ENCODE measurements at places on chromosomes 4 and X.

GRCh38 chr4:13542577-13543031 lies 1.7 kb downstream of the NKX3-2 start:
- DNase-seq, result no peak

DNA sequence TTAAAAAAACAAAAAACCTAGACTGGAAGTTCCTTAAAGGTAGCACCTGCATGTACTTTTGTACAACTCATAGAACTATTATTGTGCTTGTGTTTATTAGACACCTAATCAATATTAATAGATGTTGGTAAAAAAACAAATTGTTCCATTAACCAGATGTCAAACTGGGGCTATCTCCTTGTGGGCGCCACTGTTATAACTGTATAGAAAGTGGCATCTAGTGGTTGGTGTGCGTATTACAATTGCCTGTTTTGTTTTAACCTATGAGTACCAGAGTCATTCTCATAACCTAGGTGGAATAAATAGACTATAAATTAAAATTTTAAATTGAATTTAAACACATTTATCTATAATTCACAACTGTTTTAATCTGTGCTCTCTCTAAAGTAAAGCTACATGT lies 97.4 kb downstream of the COL4A5 start:
- DNase-seq, result peak; percentile 47

DNA sequence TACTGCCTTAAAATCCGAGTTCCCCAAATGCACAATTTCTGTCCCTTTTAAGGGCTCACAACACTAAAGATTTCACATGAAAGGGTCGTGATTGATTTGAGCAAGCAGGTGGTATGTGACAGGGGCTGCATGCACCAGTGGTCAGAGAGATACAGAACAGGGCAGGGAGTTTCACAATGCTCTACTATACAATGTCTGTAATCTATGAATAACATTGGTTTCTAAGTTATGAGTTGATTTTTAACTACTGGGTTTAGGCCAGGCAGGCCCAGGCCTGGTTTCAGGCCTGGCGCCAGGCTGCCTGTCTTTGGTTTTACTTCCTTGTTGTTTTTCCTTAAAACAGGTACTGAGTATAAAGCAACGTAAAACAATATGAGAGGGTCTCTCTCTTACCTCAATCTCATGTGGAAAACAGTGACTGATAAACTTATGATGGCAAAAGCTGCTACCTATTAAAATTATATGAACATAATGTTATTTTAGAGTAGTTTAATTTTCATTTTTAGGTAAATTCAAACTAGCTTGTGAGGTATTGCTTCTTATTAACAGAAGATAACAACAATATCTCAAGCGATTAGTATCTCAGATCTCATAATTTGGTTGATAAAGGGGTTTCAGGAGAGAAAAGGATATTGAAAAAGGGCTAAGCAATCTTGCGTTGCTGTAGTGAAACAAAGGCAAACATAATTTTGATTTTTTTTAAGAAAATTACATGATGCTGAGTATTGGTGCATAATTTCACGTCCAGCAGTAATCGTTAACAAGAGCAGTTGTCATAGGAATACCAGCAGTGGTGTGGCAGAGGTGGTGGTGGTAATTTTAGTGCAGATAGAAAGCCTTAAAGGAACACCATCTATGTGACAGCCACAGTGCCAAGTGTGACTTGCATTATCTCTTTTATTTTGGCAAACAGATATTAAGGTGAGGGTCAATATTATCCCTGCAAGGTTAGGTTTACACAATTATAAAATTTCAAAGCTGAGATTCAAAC lies 944.4 kb upstream of the GRID2 start:
- DNase-seq, result peak; percentile 82

GRCh38 chr4:25702848-25703247 lies 47.2 kb downstream of the SLC34A2 start:
- DNase-seq, result peak; percentile 83

GRCh38 chr4:102554482-102554881 lies 53.3 kb downstream of the NFKB1 start:
- DNase-seq, result peak; percentile 77

DNA sequence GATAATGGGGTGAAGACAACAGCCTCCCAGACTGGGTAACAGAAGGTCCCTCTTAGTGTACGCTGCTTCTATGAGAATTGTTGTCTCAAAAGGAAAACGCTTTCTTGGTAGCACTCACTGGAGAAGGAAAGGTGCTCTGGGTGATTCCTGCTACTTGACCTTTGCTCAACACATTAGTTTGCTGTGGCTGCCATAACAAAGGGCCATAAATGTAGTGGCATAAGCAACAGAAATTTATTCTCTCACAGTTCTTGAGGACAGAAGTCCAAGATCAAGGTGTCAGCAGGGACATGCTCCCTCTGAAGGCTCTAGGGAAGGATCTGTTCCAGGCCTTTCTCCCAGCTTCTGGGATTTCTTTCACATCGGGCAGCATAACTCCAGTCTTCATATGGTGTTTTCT lies 19.0 kb downstream of the HCCS start:
- DNase-seq, result no peak

DNA sequence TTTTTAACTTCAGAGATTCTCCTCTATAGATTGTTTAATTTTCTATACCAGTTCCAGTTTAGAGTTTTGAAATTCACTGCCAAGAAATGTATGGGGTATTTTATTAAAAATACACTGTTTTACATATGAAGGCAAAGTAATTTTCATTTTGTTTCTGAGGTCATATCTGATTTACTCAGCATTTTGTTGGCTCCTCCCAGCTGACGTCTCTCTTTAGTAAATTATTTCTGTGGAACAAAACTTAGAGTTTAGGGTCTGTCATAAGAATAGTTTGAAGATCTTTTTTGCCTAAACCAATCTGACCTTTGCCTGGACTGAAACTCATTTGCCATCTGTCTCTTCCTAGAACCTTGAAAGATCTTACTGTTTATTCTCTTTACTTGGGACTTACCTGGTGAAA lies 16.9 kb downstream of the FNIP2 start:
- no peak for DNase-seq

DNA sequence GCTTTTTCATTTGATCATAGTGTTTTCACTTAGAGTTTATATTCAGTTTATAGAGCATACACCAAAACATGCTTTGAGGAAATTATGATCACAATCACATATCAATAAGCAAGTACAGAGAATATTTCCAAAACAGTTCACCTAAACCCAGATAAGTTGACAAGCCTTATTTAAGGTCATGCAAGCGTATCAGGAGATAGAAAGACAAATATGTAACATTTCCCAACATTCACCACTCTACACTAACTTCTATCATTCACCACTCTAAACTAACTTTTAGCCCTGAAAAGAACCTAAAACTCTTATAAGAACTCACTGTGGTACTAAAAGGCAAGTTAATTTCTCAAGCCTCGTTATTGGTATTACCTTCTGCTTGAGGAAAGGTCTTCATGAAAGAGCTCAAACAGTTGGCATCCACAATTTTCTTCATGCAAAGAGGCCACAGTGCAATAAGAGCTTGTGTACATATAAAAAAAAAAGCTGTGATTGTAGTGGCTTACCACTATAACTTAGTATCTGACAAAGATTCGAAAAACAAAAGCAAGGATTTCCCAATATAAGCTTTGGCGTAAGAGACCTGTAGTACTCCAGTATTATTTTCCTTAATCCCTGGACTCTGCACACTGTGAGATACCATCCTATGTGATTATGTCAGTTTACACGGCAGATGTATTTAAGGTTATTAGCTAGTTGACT lies 903.3 kb downstream of the STIM2 start:
- DNase-seq, result no peak

DNA sequence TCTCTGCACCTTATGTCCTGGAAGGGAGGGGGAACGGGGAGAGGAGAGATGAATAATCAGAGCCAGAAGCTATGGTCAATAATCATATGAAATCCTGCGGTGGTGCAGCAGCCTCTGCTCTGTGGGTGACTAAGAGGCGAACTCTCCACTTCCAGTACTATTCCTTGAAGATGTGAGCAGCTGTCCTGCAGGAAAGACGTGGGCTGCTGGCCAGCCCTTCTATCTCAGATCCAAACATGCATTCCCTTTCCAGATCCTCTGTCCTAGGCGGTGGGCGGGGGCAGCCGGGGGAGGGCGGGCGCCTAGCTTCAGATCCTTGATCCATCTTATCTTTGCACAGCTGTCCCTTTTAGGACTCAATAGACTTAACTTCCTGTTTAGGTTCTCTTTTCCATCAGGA lies 34.5 kb downstream of the SPINK2 start:
- DNase-seq, result peak; percentile 53

- DNase-seq, result peak; percentile 32
Observed at GRCh38 chr4:15651676-15652075, 3.5 kb downstream of the FBXL5 start.

DNA sequence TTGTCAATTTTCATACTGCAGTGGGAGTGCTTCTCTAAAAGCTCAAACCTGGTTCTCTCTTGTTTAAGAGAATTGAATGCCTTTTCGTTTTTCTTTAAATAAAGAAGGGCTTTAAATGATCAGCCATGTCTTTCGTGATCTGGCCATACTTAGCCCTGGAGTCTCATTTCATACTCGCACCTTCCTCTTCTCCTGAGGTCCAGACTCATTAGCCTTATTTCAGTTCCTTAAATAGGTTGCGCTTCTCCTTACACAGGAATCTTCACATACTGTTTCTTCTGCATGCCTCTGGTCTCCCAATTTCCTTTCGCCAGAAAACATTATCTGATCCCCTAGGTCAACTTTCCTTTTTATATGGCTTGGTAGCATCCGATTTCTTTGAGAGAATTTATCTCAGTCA lies 565.6 kb upstream of the TENM3 start:
- DNase-seq, result no peak

DNA sequence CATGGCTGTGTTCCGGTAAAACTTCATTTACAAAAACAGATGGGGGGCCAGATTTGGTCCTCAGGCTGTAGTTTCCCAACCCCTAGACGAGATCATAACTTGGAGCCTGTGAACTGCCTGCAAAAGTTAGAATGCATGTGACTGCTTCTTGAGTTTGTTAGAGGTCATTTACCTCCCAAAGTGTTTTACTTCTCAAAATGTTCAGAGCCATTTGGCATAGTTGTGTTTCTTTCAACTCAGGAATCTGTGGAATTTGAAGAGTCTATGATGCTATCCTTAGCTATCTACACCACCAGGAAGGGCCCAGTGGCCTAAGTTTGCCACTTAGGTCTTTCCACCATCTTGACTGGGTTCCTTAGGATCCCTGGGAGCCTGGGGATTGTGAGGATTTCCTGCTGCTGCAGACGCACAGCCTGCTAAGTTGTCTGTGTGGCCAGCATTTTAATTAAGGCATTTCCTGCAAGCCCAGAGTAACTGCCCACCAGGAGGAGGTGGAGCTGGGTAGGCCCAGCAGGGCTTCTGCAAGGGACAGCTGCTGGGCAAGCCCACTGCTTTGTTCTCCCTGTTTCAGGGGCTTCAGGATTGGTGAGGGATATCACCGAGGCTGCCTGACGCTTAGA lies 53.1 kb downstream of the CCNI start:
- peak; percentile 69 for DNase-seq

GRCh38 chrX:15739886-15740285 lies 1.8 kb downstream of the CA5B start:
- DNase-seq, result no peak

- DNase-seq, result no peak
Observed at GRCh38 chrX:31329298-31329697, 257.5 kb upstream of the FTHL17 start.

DNA sequence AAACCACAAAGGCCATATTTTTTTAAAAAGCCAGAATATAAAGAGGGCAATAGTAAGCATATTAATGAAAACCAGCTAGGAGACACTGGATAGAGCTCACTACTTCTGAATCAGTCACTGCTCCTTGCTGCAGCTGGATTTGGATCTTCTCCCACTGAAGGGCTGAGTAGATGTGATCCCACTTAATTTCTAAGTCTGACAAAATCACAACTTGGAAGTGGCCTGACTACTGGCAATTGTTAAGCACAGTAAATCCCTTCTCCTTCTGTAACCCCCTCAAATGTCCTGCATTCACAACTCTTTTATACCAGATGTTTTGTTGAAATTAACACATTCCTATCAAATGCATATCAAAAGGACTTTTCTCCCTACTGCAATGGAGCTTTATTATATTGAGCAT lies 72.9 kb downstream of the AMMECR1 start:
- DNase-seq, result no peak

- peak; percentile 2 for DNase-seq
Observed at GRCh38 chr4:36273276-36273675, 8.1 kb upstream of the DTHD1 start.

GRCh38 chr4:105950701-105951100 lies 55.4 kb downstream of the NPNT start:
- no peak for DNase-seq

- no peak for DNase-seq
Observed at GRCh38 chrX:85223359-85223758, 20.2 kb downstream of the SATL1 start.

DNA sequence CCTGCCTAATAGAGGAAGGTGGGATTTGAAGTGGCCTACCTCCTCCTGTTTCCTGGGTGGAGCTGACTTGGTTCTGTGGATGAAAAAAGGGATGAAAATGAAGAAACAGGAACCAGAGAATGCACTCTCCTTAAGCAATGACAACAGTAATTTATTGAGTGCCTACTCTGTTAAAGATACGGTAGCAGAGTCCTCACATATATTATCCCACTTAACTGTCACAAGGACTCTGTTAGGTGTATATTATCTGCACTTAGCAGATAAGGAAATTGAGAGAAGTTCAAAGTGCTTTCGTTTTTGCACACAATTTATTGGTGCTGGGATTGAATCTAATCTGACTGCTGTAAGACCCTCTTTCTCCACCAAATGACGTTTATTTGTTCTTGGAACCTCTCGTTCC lies 301.2 kb downstream of the PACRGL start:
- DNase-seq, result no peak
